Tongue (tissue), 3 donors: ENCODE measurements at places on chromosomes 5 and 9.

- DNase-seq, result no peak
Measured at GRCh38 chr5:176542135-176542595, 5.0 kb upstream of the RNF44 start.

GRCh38 chr5:101561018-101561417, 657.9 kb upstream of the ST8SIA4 start:
- no peak for DNase-seq

DNA sequence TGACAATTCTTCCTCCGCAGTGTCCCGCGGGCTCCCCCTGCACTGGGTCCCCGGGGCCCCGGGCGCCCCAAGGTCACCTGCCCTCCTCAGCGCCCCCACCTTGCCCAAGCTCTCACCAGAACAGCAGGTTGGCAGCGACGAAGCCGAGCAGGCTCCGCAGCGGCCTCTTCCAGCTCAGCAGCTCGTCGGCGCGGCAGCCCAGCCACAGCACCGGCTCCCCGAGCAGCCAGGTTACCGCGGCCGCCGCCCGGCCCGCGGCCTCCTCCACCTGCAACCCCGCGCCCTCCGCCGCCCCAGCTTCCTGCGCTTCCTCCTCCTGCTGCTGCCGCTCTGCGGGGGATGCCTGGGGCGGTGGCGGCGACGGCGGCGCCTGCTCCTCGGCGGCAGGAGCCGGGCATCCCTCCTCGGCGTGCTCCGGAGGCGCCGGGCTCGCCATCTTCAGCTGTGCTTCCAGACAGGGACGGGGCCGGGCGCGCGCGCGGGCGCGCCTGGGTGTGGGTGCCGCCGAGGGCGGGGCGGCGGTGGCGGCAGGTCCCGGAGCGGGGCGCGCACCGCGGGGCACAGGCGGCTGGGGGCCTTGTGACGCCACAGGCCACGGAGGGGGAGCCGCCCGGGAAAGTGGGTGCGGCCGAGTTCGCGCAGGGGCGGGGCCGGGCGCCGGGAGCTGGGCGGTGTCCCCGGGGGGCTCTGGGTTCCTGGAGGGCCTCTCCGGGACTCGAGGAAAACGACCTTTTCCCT, at the start of gene RETREG1:
TSS of gene RETREG1 (minus strand) at position 462 of the 738 bp plus-strand sequence. CDS start at position 436, 26 bp downstream.
- peak; percentile 68 for DNase-seq

- no peak for DNase-seq
Measured at GRCh38 chr9:35862328-35862727, 7.9 kb downstream of the OR13J1 start.

DNA sequence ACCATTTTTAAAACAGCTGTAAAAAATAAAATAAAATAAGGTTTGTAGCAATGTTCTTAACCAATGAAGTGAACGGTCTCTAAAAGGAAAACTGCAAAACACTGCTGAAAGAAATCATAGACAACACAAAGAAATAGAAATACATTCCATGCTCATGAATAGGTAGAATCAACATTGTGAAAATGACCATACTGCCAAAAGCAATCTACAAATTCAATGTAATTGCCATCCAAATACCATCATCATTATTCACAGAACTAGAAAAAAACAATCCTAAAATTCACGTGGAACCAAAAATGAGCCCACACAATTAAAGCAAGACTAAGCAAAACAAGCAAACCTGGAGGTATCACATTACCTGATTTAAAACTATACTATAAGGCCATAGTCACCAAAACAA, 67.6 kb upstream of the RGMB start:
- no peak for DNase-seq

DNA sequence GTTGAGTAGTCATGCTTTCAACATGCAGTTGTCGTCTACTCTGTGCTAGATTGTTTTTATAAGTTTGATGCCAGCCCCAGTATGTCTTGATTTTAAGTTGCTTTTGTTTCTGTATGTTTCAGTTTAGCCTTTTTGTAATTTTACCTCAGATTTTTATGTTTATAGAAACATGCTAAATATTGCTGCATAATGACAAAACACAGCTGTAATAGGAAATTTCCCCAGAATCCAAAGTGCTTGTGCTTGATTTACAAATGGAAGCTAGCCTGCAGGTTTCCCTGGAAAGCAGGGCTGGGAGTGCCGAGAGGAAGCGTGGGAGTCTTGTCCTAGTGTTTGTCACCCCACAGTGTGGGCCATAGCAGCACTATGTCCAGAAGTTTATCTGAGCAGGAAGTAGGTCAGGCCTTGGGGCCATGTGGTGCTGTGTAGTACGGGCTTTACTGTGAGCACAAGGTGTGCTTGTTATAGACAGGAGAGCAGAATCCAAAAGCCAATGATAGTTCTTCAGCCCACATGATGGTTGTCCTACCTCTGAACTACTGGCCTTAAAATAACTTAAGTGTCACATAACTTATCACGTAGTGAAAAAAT, 100.0 kb upstream of the NREP start:
- peak; percentile 22 for DNase-seq

DNA sequence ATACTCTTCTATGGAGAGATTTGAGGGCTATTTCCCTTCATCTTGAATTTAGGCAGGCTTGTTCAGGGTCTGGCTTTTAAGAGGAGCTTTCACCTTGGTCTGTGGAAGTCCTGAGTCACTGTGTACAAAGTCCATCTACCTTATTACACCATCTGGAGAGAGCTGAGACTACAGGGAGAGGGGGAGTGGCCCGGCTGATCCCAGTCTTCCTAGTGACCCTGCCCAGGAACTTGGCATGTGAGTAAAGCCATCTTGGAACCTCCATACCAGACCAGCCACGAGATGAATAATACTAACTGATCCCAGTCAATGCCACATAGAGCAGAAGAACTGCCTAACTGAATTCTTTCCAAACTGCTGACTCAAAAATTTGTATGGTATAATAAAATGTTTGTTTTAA, 8.4 kb upstream of the IL6ST start:
- DNase-seq, result no peak

DNA sequence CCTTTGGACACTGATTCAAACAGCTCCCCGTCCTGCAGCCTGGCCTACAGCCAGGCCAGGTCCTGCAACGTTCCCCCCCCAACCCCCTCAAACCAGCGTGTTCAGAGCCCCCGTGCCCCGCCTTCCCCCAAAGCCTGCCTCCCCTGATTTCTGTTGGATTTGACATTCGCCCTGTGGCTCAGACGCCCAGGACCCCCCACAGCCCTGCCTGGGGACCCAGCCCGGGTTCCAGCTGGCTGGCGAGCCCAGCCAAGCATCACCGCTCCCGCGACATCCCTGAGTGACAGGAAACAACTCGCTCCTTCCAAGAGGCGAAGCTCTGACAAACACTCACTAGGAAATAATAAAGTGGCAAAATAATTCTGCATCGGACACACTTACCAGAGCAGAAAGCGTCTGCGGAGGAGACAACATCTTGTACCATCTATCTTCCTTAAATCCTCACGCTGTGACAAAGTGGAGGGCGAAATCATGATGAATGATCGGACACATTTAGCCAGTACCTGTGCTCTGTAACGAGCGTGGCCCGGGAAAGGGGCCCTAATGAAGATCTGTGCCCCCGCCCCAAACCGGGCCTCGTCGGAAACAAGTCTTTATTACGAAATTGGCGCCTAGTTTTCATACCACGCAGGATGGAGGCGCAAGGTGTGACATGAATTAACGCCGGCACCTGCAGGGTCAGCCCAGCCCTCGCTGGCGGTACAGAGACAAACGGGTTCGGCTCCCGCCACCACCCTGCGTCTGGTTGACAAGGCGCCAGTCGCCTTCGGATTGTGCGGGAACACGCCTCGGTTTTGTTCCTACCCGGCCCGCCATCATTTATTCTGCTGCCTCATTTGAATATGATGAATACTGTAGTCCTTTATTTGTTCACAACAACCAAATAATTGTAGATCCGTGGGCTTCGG, 91.0 kb upstream of the MVB12B start:
- DNase-seq, result no peak

- DNase-seq, result no peak
Measured at GRCh38 chr5:154300207-154300883, 109.8 kb downstream of the GALNT10 start.

DNA sequence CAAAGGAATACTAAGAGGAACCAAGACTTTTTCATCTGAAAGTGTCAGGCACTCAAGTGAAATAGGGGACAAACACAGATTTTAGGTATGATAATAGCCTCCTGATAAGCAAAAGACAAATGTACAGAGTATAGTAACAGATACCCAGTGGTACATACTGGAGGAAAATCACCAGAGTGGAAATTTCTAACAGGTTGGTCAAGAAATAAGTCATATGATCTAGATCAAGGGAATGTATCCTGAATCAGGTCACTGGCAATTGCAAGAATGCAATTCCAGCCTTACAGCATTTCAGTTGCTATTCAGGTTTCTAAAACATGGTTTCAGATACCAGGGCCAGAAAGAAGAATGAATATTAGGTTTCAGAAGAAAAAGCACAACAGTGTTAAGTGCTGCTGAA, 82.2 kb upstream of the SLCO6A1 start:
- no peak for DNase-seq

GRCh38 chr5:69019668-69020375, 74.0 kb upstream of the SLC30A5 start:
- peak; percentile 18 for DNase-seq

GRCh38 chr5:159732220-159732619, 184.1 kb upstream of the ADRA1B start:
- no peak for DNase-seq

GRCh38 chr5:81778642-81779041, 27.7 kb upstream of the SSBP2 start:
- DNase-seq, result peak; percentile 39
